Colonic mucosa (tissue), 4 donors: ENCODE measurements at places on chromosomes 3 and 15.

GRCh38 chr15:40782609-40783227 is 12.9 kb downstream of the C15orf62 start:
- H3K27me3 ChIP-seq = no peaks in the 10 kb centered on the region
- DNase-seq = peak; percentile 83
- peaks cover 7% of the 10 kb centered on the region for H3K4me1 ChIP-seq
- H3K4me3 ChIP-seq = no peak overlapping the region
- peaks cover 6% of the 10 kb centered on the region for H3K36me3 ChIP-seq

DNA sequence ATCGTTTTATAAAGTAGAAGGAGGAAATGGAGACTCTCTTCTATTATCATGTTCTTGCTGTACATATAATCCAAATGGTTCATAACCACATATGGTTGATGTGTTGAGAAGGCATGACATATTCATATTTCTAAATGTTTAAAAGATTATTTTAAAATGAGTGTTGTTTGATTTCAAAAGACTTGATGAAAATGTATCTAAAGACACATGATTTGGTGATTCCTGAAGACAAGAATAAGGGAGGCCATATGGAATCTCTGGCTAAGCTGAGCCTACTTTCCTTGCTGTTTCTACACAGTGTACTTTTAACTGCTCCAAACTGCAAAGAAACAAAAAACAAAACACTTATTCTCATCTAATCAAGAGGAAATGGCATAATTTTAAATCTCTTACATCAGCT is 23.0 kb upstream of the GYG1 start:
- no peaks in the 10 kb centered on the region for H3K36me3 ChIP-seq
- H3K27ac ChIP-seq = no peak overlapping the region
- H3K4me1 ChIP-seq = no peaks in the 10 kb centered on the region
- no peak for DNase-seq
- H3K27me3 ChIP-seq = no peaks in the 10 kb centered on the region
- H3K4me3 ChIP-seq = no peak overlapping the region

DNA sequence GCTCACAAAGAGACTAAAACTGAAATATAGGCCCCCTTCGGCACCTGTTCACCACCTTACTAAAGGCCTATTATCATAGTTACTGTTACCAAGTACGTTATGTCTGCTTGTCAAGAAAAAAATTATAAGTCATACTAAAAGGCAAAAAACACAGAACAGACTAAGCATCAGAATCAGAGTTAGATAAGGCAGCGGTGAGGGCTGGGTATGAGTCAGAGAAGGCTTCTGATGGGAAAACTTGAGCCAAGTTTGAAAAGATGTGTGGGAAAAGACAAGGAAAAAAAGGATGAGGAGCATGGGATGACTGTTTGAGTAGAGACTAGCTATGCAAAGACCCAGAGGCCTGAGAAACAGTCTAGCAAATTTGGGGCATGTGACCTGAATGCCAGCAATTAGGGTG is 387.2 kb upstream of the SGO1 start:
- no peak for DNase-seq
- no peak overlapping the region for H3K4me3 ChIP-seq
- no peak overlapping the region for H3K27ac ChIP-seq
- no peaks in the 10 kb centered on the region for H3K36me3 ChIP-seq

DNA sequence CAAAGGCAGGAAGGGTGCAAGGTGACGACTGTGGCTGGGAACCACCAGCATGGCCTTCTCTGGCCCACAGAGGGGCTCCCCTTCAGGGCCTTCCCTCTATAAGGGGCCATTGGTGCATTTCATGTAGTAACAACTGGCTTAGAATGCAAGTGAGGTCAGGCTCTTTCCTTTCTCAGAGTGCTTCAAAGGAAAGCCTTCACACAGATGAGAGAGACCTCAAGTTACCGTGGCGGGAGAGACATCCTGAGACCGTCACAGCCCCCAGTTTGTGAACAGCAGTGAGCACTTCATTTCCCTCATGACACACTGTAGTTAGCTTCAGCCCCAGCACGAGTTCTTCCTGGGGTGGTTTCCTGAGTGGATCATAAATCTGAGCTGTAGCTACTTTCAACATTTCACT is 96.6 kb upstream of the LIMD1 start:
- H3K36me3 ChIP-seq = no peaks in the 10 kb centered on the region
- H3K4me3 ChIP-seq = no peak overlapping the region
- H3K27ac ChIP-seq = no peak overlapping the region
- H3K27me3 ChIP-seq = no peaks in the 10 kb centered on the region
- no peak for DNase-seq

- H3K4me1 ChIP-seq = no peaks in the 10 kb centered on the region
- no peaks in the 10 kb centered on the region for H3K36me3 ChIP-seq
- H3K4me3 ChIP-seq = peak overlapping the region; percentile 31
- H3K27ac ChIP-seq = no peak overlapping the region
Observed at GRCh38 chr3:112303764-112304325, 9.8 kb upstream of the SLC9C1 start.

DNA sequence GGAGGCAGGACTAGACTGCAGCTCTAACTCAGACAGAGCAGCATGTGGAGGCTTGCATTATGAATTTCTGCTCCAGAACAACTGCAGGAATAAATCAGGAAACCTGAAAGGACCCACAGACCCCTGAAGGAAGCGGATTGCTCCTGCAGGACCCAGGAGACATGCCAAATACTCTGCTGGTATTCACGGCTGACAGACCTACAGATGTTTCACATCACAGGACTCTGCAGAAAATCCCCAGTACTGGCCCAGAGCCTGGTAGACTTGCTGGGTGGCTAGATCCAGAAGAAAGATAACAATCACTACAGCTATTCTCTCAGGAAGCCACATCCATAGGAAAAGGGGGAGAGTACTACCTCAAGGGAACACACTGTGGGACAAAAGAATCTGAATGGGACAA is 942.1 kb downstream of the AGBL1 start:
- no peaks in the 10 kb centered on the region for H3K4me1 ChIP-seq
- no peaks in the 10 kb centered on the region for H3K27me3 ChIP-seq
- H3K36me3 ChIP-seq = no peaks in the 10 kb centered on the region
- H3K27ac ChIP-seq = no peak overlapping the region
- H3K4me3 ChIP-seq = no peak overlapping the region
- DNase-seq = no peak

DNA sequence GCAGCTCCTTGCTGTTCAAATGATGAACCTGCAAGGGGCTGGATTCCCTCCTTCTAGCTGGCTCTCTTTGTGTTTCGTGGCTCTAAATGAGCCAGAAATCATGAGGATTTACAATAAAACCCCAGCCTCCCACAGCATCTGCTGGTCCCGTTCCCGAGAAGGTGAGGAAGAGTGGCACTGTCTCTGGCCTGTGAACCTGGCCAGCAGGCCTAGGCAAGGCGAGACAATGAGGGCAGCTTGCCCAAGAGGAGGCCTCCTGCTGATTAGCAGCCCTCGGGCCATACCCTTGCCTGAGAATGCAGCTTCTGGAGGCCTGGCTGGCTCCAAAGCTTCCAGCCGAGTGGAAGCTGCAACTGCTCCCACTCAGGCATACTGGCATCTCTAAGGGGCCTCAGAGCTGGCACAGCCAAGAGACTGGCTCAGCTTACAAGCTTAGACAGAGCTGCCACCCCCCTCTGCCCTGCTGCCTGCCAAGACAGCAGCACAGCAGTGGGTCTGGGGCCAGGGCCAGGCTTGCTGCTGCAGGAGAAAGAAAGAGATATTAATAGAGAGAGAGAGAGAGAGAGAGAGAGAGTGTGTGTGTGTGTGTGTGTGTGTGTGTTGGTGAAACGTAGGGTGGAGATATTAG is 76.5 kb downstream of the HMG20A start:
- H3K27ac ChIP-seq = no peak overlapping the region
- H3K36me3 ChIP-seq = no peaks in the 10 kb centered on the region
- H3K27me3 ChIP-seq = no peaks in the 10 kb centered on the region
- no peak overlapping the region for H3K4me3 ChIP-seq
- DNase-seq = no peak
- no peaks in the 10 kb centered on the region for H3K4me1 ChIP-seq

DNA sequence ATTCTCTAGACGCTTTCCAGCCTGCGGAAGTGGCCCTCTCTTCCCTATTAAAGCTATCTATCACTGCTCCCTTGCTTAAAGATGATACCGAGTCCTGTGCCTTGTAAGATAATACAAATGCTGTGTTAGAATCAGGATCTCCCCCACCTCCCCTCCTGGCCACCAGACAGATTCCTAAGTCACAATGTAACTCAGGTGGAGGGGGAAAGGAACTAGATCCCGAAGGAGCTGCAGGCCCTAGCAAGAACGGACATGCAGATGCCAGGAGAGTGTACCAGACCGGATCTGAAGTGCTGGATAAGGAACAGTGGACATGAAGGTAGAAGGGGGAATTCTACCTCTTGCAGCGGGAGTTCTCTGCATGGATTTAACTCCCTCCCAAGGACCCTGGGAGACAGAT is 230.7 kb upstream of the LYSMD4 start:
- H3K27me3 ChIP-seq = no peaks in the 10 kb centered on the region
- no peaks in the 10 kb centered on the region for H3K36me3 ChIP-seq
- DNase-seq = no peak
- H3K27ac ChIP-seq = no peak overlapping the region
- H3K4me1 ChIP-seq = no peaks in the 10 kb centered on the region

DNA sequence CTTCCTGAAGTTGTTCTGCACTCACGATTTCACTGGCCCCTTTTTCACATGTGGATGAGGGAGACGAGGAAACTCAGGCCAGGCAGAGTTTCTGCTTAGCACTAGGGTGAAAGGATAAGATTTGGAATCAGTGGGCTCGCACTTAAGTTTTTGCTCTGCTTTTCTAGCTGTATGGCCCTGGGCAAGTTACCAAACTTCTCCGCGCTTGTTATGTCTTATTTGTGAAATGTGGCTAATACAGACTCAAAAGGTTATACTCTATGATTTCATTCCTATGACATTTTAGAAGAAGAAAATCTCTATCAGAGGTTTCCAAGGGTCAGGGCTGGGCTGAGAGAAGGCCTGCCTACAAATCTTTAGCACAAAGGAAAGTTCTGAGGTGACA is 191.9 kb upstream of the LRIG1 start:
- no peak overlapping the region for H3K4me3 ChIP-seq
- H3K36me3 ChIP-seq = no peaks in the 10 kb centered on the region
- H3K27ac ChIP-seq = no peak overlapping the region
- H3K4me1 ChIP-seq = peaks cover 4% of the 10 kb centered on the region
- no peak for DNase-seq
- H3K27me3 ChIP-seq = no peaks in the 10 kb centered on the region

DNA sequence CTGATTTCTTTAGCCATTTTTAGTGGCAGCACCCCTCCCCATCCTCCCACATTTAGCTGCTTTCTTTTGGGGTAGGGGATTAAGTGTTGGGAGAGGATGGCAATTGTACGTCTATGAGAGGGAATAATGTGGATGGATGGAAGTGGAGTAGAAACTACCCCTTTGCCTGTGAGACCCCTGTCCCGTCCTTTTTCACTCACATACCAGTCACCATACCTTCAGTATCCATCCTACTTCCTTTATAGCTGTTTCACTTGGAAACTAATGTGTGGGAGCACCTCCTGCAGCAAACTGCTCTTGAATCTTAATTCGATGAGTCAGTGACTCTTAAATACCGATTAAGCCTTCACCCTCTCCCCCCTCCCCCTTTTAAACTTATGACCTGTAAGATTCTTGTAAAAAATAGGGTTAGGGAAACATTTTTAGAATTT is 730 bp downstream of the SPRED1 start:
- H3K27me3 ChIP-seq = no peaks in the 10 kb centered on the region
- H3K36me3 ChIP-seq = no peaks in the 10 kb centered on the region
- H3K4me1 ChIP-seq = no peaks in the 10 kb centered on the region
- peak; percentile 32 for DNase-seq
- peak overlapping the region; percentile 75 for H3K4me3 ChIP-seq

DNA sequence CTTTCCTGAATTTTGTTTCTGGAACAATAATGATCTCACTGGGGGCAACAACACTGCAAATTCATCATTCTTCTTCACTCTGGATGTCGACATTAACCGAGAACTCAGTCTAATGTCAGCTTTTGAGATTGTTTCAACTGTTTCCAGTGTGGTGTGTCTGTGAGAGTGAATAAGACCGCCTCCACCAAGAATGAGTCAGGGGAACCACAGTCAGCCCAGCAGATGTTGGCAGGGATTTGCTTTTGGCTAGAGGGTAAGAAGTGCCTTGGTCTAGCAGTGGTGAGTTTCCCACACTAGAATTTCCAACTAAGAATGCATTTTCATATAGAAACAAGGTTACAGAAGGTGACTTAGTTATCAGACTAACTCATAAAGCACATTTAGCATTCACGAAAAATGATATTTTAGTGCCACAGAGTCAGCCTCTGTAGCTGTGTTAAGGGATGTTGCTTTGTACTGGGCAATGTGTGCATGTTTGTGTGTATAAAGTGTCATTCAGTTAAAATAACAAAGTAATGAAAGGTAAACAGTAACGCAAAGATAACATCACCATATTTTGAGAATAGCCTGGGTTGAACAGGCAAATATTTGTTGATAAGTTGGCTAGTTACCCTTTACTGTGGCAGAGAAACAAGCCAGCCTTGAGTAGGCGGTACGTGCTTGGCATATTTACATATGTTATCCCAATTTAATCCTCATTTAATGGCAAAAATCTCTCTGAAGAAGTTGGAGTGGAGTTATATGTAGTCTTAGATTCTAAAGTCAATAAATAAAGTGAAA is 33.8 kb downstream of the DRD3 start:
- no peak for DNase-seq
- H3K36me3 ChIP-seq = no peaks in the 10 kb centered on the region
- no peaks in the 10 kb centered on the region for H3K4me1 ChIP-seq
- no peaks in the 10 kb centered on the region for H3K27me3 ChIP-seq
- H3K4me3 ChIP-seq = no peak overlapping the region

DNA sequence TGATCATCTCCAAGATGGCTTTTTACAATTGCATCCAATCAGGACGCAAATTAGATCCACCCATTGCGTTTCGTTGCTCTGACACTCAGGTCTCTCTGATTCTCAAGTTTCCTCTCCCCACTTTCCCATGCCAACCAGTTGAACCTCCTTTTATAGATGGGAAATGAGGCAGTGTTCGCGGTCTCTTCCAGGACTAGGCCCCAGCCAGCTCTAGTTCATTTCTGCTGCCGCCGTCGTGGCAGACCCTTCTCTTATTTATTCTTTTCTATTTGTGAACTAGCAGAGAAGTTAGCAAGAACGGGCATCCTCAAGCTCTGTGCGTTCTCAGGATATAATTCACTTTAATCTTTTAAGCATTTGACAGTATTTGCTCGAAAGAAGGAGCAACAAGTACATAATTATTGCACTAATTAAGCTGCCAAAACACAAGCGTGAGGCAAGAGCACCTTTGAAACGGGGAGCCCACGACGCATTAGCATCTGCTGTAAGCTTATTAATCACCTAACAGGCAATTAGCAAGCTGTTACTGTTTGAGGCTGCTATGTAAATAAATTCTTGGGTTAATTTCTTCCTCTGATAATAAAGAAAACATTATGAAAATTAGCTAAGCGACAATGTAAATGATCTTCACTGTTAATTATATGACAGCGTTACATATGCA is 246.4 kb upstream of the TLE3 start:
- no peaks in the 10 kb centered on the region for H3K36me3 ChIP-seq
- H3K27ac ChIP-seq = no peak overlapping the region
- peak; percentile 6 for DNase-seq
- H3K4me3 ChIP-seq = no peak overlapping the region
- H3K4me1 ChIP-seq = no peaks in the 10 kb centered on the region

GRCh38 chr15:94526071-94526689 is 294.8 kb downstream of the MCTP2 start:
- H3K27me3 ChIP-seq = no peaks in the 10 kb centered on the region
- no peak overlapping the region for H3K27ac ChIP-seq
- no peaks in the 10 kb centered on the region for H3K4me1 ChIP-seq
- DNase-seq = no peak
